Posterior vena cava (tissue), 2 donors: ENCODE measurements at places on chromosomes 5 and 9. TPM values are rescaled to one million over a fixed set of nuclear protein-coding genes. Genes with fewer than 3 reads are reported as not detected.

DNA sequence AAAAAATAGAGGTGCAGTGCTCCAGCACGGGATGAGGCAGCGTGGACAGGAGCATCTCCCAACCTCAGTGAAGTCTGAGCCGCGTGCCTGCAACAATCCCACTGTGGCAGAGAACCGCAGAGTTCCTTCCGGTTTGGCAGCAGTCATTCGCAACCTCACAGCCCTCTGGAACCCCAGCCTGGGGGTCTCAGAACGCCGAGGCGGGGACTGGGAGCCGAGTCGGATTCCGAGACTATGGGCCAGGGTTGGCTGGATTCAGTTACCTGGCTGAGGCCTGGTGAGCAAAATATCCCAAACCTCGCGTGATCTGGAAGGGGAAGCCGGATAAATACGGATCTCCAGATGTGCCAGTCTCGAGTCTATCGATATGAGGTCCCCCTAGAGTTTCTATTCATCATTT lies 27.0 kb downstream of the CDKN2A start:
- DNase-seq = no peak

GRCh38 chr5:5266297-5266696 lies 126.2 kb downstream of the ADAMTS16 start:
- no peak for DNase-seq

GRCh38 chr9:33233626-33234342 lies 6.2 kb upstream of the SPINK4 start:
- no peak for DNase-seq

- no peak for DNase-seq
Observed at GRCh38 chr5:74934949-74935751, 69.0 kb upstream of the FAM169A start.

- DNase-seq = no peak
Observed at GRCh38 chr5:55582256-55582655, 47.5 kb upstream of the PLPP1 start.

DNA sequence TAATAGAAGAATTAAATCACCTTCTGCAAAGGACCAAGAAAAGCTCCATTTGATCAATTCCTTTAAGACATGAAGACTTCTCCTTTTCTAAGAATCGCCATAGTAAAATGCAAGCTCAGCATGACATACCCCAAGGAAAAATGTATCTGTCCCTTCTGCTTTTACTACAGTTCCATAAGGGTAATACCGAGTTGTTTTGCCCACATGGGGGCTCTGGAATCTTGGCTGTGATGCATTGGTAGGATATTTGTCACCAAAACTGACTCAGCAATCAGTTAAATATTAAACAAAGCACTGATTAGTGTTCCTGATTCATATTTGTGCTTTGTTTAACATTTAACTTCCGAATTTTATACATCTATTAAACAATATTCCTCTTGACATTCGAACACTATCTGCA lies 24.3 kb upstream of the KCNIP1 start:
- DNase-seq = no peak

DNA sequence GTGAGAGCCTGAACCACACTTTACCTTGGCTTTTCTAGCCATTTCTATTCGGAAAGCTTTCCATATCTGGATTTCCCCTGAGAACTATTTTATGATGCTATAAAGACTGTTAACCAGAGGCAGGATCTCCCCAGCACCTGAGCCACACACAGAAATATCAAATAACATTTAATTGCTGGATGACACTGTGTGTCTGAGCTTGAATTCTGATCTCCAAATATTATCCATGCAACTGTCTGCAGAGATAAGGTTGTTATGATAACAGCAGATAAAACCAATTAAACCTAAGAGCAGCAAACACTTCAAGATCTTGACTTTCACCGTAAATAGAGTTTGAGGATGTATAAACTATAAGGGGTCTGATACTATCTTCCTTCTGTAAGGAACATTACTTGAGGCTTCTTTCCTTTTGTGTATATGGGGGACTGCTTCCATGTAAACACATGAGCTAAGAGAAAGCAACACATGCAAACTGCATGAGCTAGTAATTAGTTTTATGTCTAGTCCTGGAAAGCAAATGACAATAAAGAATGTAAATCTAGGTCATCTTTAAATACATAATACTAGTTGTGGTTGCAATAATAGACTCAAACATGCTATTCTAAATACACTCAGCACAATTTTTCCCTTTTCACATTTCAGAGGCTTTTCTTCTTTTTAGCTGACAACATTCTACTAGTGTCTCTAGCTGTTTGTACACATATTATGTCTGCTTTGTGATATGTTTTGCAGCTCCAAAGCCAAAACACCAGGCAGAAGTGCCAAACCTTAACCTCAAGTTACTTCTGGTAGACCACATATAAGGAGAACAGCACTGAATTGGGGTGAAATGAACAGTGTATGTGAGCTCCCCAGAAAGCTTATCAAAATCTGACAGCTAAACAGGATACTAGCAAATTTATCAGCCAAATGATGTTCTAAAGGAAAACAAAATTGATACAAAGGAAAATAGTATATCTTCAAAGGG lies 136.5 kb downstream of the EFNA5 start:
- DNase-seq = no peak

GRCh38 chr9:73153793-73154227 lies 2.1 kb downstream of the ANXA1 start:
- DNase-seq = no peak

The GAS1 gene
- total RNA-seq = 160 TPM

- DNase-seq = no peak
Observed at GRCh38 chr5:128462330-128462729, 75.7 kb downstream of the FBN2 start.

- DNase-seq = no peak
Observed at GRCh38 chr5:145847499-145848497, 12.7 kb upstream of the PRELID2 start.

DNA sequence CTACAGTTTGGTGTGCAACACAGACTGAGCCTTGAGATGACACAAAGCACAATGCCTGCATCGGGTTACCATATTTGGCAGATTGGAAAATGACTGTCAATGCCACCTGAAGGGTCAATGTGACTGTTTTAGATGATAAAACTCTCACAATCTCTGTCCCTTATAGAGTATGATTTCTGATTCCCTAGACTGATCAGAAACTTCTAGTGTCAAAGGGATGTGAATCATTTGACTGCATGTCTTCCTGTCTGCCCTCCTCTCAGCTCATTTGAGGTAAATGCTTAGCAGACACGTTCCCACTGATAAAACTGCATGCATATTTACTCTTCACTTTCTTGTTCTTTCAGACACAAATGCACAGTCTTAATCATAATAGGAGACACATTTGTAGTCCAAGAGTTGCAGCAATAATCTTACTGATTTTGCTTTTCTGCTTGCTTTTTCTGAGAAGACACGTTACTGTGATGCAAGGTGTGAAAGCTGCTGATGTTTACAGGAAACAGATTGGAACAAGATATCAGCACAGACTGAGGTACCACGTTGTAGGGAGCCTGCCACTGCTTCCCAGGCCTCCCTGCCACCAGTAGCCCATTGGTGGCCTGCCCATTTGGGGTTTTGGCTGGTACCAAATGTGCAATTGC lies 77.8 kb downstream of the GCNT4 start:
- DNase-seq = no peak

GRCh38 chr5:171291371-171291770 lies 17.7 kb upstream of the TLX3 start:
- no peak for DNase-seq

DNA sequence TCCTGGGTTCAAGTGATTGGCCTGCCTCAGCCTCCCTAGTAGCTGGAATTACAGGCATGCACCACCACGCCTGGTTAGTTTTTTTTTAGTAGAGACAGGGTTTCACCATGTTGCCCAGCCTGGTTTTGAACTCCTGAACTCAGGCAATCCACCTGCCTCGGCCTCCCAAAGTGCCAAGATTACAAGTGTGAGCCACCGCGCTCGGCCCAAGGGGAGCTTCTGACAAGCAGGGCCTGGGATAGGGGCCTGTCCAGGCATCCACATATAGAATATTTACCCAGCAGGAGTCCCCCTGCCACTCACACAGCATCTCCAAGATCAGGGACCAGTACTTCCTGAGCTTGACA lies 10.1 kb downstream of the IRF1 start:
- DNase-seq = peak; percentile 49

GRCh38 chr9:95349091-95350038 lies 31.9 kb upstream of the FANCC start:
- DNase-seq = peak; percentile 78

The SPATA31A3 gene
- not detected for total RNA-seq

The LRRC19 gene
- not detected for total RNA-seq

GRCh38 chr5:96113170-96113939 lies 151.7 kb upstream of the ELL2 start:
- DNase-seq = no peak

The MCC gene
- total RNA-seq = 14.6 TPM

GRCh38 chr9:97873425-97873824 lies 20.4 kb downstream of the FOXE1 start:
- DNase-seq = no peak

DNA sequence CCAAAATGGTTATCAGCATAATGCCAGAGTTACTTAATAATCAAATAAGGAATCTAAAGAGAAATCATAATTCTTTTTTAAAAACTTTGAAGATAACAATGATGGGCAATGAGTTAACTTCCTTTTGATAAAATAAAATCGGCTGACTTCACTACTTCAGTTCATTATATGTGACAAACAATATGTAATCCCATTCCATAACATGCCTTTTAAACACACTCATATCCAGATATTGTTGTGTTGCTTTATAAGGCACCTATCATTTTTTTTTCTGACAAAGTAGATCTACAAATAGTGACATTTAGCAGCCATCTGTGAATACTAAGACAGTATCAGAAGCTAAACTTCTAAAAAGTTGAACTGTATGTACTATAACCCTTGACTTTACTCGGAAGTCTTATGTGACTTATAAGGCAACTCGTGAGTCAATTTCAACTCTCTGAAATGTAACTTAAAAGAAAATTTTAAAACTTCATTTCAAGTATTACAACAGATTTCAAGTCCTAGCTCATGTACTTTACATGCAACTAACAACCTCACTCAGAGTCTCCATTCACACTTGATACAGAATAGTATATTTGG lies 7.5 kb downstream of the ADAMTS6 start:
- no peak for DNase-seq

- no peak for DNase-seq
Observed at GRCh38 chr5:87051502-87052113, 216.1 kb upstream of the RASA1 start.

DNA sequence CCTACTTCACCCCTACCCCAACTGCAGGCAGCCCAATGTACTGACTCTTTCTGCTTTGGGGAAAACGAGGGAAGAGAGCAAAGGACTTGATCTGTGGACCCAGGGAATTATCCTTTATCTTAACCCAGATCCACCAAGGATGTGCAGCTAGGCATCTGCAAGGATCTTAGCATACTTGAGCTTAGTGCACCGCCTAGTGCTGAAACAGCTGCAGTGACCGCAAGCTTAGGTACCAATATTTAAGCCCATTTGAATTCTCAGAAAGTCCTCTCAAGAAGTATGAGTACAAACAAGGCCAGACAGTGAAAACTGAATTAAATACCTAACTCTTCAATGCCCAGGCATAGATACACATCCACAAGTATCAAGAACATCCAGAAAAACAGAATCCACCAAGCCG lies 576.7 kb upstream of the ADAMTS16 start:
- DNase-seq = no peak

The F12 gene
- total RNA-seq = 0.38 TPM

The PCDHB9 gene
- total RNA-seq = 1.1 TPM

- no peak for DNase-seq
Observed at GRCh38 chr9:98312365-98312764, 56.9 kb upstream of the TBC1D2 start.

DNA sequence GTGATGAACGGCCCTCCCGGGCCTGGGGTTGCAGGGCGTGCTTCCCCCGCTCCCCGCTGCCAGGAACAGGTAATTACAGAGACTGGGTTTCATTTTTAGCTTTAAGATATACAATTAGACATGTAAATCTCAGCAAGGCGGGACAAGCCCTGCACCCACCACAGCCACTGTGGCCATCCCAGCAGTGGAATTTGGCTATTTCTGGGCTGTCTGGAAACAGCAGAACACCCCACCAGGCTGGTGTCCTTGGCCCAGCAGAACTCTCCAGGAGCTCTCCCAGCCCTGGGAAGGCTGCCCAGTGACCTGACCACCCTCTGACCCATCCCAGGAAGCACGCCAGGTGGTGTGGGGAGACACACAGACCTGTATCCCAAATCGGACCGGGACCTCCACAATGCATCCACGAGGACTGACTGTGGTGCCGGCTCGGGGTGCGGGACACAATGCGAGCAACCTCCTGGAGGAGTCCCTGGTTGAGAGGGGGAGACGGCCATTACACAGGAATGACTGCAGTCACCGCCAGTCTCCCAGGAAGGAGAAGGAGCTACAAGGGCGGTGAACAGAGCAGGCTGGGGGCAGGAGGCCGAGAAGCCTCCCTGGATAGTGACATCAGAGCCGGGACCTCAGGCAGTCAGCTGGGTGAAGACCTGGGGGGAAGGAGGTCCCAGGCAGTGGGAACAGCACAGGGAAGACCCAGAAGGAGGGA lies 17.3 kb downstream of the EEIG1 start:
- DNase-seq = no peak

GRCh38 chr5:174900240-174900865 lies 176.0 kb downstream of the MSX2 start:
- DNase-seq = no peak
